ENCODE measurements at places on chromosomes 6 and 20. TPM values are rescaled to one million over a fixed set of nuclear protein-coding genes. Genes with fewer than 3 reads are reported as not detected.

ASIP gene
- not detected for total RNA-seq

- no peak for DNase-seq
Measured at GRCh38 chr6:161919691-161920090, 645.8 kb upstream of the AGPAT4 start.

GRCh38 chr6:105608711-105609374 is 206.0 kb upstream of the PREP start:
- DNase-seq = peak; percentile 56

SIRPB2 gene
- not detected for total RNA-seq

DNA sequence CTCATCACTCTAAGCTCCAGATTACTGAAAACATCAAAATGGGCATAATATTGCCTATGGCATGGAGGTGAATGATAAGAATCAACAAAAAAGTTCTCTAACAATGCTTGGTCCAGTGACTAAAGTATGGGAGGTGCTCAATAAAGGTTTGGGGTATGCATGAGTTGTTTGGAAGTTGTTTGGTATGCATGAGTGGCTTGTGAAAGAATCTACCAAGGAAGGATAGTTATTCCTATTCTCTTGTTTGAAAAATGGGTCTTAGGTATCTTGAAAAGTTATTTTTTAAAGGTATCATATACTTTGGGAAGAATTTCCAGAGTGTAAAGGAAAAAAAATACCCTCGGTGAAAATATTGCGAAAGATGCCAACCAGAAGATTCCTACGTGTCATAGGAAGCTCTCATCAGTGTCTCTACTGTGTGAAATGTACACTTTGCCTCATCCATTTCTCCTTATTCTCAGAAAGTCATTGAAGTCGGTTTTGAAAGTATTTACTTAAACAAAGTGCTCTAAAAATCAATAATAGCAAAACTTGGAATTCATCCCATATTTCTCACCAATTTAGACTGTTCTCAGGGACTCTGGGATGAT is 449.8 kb downstream of the ADGRB3 start:
- DNase-seq = no peak

GRCh38 chr20:63292292-63292701 is 689 bp upstream of the COL20A1 start:
- no peak for DNase-seq

PGC gene
- not detected for total RNA-seq

GRCh38 chr6:53672237-53672636 is 6.7 kb upstream of the KLHL31 start:
- peak; percentile 56 for DNase-seq

- DNase-seq = no peak
Measured at GRCh38 chr6:161908872-161909271, 635.0 kb upstream of the AGPAT4 start.

GRCh38 chr6:45442716-45443115 is 65.0 kb upstream of the SUPT3H start:
- DNase-seq = no peak

FAM162B gene
- total RNA-seq = not detected

DNA sequence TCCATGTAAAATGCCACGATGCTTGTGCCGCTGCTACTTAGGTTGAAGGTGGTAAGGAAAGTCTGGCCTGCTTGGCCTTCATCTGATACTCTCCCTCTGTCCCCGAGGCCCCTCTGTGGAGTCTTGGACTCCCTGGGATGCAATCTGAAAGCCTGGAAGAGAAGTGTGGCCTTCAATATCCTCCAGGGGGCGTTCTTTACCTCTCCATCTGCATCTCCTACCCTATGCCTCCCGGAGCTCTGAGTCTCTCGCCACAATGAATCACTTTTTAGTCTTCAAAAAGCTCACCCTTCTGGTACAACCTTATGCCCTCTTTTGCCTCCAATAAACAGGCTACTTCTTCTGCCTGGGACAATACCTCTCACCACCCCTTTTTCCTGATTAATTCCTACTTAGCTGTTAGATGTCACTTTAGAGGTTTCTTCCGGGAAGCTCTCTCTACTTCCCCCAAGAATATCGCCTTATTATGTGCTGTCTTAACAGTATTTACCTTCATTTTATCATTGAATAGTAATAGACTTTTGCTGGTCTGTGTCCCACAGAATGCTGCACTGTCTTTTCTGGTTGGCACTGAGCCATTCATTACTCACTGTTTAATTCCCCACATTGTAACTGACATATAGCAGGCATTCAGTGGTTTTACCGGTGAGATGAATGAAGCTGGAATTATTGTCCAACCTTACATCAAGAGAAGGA is 13.9 kb upstream of the ATG5 start:
- DNase-seq = peak; percentile 73

DNA sequence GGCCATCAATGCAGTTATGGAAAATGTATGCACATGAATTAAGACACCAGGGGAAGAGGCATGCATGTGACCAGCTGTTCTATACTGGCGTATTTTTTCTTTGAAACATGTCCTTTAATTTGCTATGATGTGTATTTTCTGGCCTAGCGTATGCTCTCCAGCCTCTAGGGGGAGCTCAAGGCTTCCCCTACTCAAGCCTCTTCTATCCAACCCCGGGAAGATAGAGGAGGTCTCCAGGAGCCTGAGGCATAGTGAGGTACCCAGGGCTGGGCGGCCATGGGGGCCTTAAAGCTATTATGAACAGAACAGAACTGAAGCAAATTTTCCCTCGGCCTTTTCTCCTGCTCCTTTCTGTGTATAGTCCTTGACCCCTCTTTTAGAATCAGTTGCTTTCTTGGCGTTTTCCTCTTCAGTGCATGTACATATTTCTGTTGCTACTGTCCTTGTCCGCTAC is 528.9 kb downstream of the MAFB start:
- DNase-seq = peak; percentile 73

- DNase-seq = no peak
Measured at GRCh38 chr6:116666869-116667268, 1.7 kb downstream of the ZUP1 start.
